ENCODE measurements at places on chromosomes 7 and 10. TPM values are rescaled to one million over a fixed set of nuclear protein-coding genes. Genes with fewer than 3 reads are reported as not detected.
A peak's percentile ranks its signal among the peaks of the same experiment; 100 is the strongest.

Gene LRGUK
- not detected for total RNA-seq

Gene RAMP3
- not detected for total RNA-seq

Gene UBE2H
- total RNA-seq, result 15.7 TPM

Gene OR2A14
- not detected for total RNA-seq

Gene PIP
- total RNA-seq, result not detected

Gene SCART1
- 0.28 TPM for total RNA-seq

DNA sequence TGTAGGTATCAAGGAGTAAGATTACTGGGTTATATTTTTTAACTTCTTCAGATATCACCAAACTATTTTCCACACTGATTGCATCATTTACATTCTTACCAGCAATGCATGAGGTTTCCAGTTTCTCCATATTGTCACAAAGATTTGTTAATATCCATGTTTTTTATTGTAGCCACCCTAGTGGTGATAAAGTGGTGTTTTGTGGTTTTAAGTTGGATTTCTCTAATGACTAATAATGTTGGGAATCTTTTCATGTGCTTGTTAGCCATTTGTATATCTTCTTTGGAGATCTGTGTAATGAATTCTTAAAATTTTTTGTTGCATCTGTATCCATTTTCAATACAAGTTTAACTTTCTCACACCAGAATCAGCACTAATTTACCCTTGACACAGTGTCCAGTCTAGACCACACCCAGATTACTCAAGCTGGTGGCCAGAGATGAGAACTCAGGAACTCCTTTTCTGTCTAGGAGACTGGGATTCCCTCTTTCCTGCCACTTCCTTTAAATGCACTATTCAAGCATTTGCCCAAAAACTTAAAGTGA is 67.0 kb upstream of the PLXDC2 start:
- H3K27ac ChIP-seq, result no peak overlapping the region
- H3K27me3 ChIP-seq, result no peaks in the 10 kb centered on the region
- H3K4me1 ChIP-seq, result no peaks in the 10 kb centered on the region
- no peak for DNase-seq

DNA sequence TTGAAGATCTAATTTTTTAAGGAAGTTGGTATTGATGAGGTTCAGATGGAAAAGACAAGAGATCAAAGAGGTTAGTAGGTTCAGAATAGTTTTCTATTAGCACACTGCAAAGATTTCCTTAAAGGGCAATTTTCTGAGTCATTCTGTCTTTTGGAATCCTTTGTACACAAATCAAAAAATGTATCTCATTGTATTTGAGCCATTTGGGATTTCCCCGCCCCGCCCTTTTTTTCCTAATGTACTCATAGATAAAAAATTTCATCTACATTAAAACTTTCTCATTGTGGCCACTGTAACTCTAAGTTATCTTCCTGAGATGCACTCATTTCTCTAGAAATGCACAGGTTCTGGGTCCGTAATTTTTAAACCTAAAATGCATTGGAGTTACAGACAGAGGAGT is 12.1 kb downstream of the GIMAP6 start:
- H3K36me3 ChIP-seq, result peaks cover 32% of the 10 kb centered on the region
- H3K4me3 ChIP-seq, result no peak overlapping the region
- peaks cover 46% of the 10 kb centered on the region for H3K4me1 ChIP-seq
- H3K27me3 ChIP-seq, result no peaks in the 10 kb centered on the region
- H3K27ac ChIP-seq, result peak overlapping the region; percentile 78

DNA sequence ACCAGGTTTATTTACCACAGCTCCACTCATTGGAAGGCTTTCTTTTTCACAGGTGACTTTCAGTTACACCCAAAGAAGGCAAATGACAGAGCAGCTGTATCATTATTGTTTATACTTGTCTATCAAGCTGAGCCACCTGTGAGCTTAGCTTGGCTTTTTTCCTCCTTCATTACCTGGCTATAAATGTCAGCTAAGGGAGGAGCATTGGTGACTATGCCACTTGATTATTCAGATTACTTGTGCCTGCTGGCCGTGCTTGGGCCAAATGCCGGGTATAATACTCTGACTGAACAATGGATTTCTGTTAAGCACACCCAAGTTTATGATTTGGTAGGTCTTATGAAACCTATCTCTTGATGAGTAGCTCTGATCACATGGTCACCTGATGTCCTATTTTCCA is 9.9 kb upstream of the GNAT3 start:
- no peak for DNase-seq
- no peak overlapping the region for H3K4me3 ChIP-seq
- H3K27ac ChIP-seq, result no peak overlapping the region
- H3K27me3 ChIP-seq, result no peaks in the 10 kb centered on the region

DNA sequence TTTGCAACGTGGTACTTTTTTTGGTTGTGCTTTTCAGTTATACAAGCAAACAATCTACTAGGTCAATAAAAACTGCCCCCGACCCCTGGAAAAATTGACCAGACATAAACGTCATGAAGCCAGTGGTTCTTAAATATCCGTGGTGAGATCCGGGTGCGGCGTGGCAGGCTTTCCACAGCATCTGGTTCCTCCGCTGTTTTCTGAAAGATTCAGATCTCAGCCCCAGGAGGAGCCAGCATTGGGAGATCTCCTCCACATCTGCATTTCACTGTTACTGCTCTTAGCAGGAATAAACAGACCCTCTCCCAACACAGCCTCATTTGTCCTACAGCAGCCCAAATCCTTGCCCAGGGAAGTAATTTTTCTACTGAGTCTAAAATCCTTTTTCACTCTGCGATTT is 664.3 kb upstream of the FOXK1 start:
- H3K4me1 ChIP-seq, result no peaks in the 10 kb centered on the region
- peaks cover 4% of the 10 kb centered on the region for H3K27me3 ChIP-seq
- no peak overlapping the region for H3K27ac ChIP-seq
- DNase-seq, result no peak
- no peaks in the 10 kb centered on the region for H3K36me3 ChIP-seq

GRCh38 chr7:68729371-68729770 is 868.9 kb upstream of the AUTS2 start:
- no peaks in the 10 kb centered on the region for H3K4me1 ChIP-seq
- H3K36me3 ChIP-seq, result no peaks in the 10 kb centered on the region
- H3K27ac ChIP-seq, result no peak overlapping the region
- no peak for DNase-seq
